Eye (tissue), 1 donor: ENCODE measurements at places on chromosomes 7 and 10.
A peak's percentile ranks its signal among the peaks of the same experiment; 100 is the strongest.

GRCh38 chr7:46814516-46815250 is 767.2 kb downstream of the TNS3 start:
- no peak for DNase-seq

DNA sequence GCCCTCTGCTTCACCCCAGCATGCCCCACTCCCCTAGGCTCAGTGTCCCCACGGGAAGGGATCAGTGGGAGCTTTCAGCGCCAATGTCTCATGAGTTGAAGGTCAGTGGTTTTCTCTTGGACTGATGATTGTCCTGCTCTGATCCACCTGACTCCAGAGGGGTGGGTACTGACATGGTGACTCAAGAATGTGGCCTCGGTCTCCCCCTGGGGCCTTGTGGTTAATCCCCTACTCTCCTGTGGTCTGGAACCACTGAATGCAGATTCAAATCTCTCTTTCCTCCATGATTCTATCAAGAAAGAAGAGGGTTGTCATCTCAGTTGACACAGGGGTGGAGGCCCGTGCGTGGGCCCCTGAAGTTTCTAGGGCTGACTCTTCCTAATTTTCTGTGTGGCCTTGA is 176.9 kb downstream of the RPS24 start:
- DNase-seq, result no peak

- DNase-seq, result peak; percentile 48
Observed at GRCh38 chr10:130968964-130969363, 342.6 kb downstream of the TCERG1L start.

DNA sequence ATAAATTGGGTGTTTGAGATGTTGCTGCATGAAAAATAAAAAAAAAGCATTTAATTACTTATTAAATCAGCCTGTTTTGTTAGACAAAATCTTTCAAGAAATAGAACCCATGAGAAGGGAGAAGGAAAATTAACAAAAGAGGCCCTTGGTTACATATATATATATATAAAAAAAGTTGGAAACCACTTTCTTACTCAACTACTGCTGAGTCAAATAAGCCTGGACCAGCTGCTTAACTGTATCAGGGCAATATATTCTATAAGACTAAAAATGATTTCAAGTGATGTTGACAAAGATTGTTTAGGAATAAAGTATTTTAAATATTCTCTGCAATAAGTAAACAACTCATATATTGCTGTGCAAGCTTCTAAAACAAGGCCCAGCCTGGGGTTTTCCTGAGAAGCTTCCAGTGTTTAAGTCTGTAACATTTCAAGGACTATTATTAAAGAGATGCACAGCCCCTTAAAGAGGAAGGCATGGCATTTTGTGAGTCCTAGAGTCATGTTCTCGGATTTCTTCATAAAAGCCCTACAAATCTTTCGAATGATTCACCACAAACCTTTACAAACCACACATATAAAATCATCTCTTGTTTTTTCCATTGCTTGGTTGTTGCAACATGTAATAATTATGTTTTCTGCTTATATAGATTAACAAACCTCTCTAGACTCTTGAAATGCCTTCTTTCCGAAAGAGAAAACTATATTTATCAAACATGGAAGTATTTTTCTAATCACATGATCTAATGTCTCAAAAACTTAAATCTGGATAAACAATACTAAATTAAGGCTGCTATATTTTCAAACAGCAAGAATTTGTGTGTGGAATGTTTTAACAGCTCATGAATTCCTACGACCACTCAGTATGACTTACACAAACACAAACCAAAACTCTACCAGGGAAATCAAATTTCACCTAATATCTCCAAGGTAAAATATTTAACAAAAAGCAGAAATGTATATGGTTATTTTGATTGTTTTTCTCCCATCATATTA is 14.3 kb downstream of the JAZF1 start:
- no peak for DNase-seq
